Fibroblast of skin of left biceps (primary cell): ENCODE measurements at places on chromosomes 5 and 9.
A peak's percentile ranks its signal among the peaks of the same experiment; 100 is the strongest.

DNA sequence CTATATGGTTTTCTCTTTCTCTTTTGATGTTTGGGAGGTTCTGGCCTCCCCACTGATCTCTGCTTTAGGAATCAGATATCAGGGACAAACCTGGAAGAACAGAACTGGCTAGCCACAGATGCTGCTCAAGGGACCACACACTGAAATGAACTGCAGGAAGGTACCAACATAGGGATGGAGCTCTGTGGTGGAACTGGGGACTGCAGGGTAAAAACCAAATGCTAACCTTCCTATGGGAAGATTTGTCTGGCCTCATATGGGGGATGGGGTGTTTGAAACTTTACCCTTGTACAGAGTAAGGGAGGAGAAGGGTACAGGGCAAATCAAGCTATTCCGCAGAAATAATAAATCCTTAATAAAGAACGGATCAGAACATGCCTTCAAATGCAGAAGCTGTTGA lies 49.4 kb downstream of the ELOVL7 start:
- DNase-seq: no peak

DNA sequence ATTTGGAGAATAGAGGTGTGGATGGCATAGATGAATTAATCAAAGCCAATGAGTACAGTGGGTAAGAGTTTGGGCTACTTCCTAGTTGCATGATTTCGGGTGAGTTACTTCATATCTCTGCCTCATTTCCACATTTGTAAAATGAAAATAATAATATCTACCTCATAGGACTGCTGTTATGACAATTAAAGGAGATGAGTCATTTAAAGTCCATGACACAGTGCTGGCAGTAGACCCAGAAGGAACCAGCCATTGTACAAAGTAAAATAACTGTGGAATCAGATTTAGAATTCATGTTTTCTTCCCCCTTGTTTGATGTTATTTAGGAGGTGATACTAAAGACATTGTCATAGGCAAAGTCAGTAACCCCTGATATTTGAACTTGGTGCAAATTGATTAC lies 139.5 kb upstream of the SLC27A6 start:
- peak; percentile 45 for DNase-seq

DNA sequence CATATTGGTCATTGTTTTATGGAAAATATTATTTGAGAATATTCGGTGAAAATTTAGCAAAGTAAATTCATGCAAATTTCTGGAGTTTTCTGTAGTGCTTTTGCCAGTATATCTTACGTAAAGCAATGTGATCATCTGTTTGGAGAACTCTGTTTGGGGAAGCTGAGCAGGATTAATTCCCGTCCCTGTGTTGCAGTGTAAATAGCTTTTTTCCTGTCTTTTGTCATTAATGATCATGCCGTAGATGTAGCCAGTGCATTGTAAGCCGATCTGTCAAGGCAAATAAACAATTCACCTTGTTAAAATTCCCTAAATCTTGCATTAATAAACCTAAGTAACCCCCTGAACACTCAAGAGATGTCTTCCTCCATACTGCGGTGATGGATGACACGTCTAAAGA lies 39.2 kb downstream of the PPIC start:
- DNase-seq: no peak

DNA sequence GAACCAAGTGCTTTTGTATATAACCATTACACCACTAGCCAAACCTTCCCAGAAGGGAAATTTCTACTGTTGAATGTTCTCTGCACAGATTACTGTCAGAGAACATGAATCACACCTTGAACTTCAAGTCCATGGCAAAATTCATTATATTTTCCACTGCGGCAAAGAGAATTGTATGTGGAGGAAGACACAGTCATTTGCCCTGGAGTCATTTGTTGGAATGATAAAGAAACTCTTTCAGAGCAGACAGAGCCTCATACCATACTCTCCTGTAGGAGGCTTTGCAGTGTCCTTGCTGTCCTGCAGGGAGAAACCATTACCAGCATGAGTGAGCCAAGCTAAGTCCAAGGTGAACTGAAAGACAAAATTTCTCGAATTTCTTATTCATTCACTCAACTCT lies 369.0 kb downstream of the ARHGEF28 start:
- DNase-seq: no peak

DNA sequence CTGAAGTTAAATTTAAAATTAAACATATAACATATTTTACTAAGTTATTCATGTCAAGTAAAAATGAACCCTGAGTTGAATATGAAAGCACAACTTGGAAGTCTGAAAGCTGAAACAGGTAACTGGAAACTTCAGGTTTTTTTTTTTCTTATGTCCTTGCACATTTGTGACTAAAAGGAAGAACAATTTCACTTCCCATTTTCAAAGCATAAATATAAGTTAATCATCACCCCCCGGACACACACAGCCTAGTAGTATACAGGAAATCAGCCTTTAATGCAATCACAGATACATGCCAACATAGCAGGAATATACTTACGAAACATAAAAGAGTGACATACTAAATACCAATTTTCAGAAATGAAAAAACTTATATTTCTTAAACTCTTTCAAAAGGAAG lies 225.9 kb downstream of the RFX3 start:
- no peak for DNase-seq

GRCh38 chr9:102497709-102498108 lies 497.4 kb upstream of the CYLC2 start:
- DNase-seq: no peak

DNA sequence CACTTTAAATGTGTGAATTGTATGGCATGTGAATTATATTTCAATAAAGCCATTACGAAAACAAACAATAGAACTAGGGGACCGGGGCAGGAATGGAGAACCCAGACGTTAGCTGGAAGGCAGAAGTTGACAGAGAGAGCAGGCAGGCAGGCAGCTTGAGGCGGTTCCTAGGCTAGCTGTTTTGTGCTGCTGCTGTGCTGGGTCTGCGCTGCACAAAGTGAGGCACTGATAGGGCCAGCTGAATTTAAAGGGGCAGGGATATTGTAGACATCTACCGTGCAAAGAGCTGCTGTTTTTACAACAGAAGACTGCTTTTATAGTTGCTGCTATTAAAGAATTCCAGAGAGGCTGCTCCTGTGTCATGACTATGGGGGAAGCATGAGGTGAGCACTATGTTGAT lies 21.6 kb upstream of the MIER3 start:
- no peak for DNase-seq

DNA sequence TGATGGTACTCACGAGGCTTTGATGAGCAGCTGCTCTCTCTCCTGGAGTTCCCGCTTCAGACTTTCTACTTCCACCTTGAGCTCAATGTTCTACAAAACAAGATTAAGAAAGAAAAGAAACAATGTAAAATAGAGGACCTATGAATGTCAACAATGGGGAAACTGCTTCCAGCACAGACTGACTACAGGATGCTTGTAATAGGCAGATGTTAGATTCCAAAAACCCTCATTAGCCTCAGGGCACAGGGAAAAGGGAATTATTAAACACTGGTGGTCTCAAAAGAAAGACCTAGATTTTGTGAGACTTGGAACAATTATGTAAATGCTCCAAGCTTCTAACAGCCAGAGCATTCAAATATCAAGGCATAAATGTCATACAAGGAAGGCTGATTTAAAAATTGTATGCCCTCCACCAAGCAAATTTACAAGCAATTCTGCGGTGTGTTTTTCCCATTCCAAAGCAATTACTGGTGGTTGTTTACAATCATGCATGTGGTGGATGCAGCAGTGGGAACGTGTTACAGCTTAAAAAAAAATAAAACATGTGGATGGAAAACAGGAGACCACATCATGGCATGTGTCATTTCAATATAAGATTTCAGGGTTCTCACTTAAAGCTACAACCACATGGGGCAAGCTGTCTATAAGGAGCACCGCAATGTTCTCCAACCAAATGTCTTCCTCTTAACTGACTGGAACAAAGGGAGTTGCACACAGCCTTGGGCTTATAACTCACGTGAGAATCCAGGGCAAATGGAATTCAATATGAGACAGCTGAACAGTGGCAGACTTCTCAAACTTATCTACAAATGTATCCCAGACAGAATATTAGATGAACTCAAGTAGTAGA lies 34.0 kb downstream of the CDK5RAP2 start:
- no peak for DNase-seq

GRCh38 chr5:95810305-95811125 lies 12.0 kb downstream of the GLRX start:
- no peak for DNase-seq

- DNase-seq: no peak
Measured at GRCh38 chr9:4654538-4654937, 7.6 kb upstream of the PLPP6 start.

DNA sequence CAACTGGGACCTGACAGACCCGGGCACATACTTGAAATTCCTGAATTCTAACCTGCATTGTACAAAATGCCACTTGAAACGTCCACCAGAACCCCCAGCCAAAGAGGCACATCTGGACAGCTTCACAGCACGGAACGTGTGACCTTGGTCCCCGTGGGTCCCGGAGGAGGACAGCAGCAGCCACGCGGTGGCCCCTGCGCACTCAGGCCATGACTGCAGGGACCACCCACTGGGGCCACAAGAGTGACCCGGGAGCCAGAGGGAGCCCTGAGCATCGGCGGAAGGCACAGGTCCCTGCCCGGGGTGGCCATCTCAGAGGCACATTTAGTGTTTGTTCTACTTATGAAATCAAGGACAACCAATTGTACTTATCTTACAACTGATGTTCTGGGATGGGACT lies 2.1 kb upstream of the SNAPC4 start:
- DNase-seq: no peak

- DNase-seq: no peak
Measured at GRCh38 chr5:153636670-153637451, 146.4 kb downstream of the GRIA1 start.

GRCh38 chr9:16912197-16912596 lies 41.7 kb upstream of the BNC2 start:
- no peak for DNase-seq

- DNase-seq: no peak
Measured at GRCh38 chr5:116848954-116849581, 274.4 kb upstream of the SEMA6A start.

DNA sequence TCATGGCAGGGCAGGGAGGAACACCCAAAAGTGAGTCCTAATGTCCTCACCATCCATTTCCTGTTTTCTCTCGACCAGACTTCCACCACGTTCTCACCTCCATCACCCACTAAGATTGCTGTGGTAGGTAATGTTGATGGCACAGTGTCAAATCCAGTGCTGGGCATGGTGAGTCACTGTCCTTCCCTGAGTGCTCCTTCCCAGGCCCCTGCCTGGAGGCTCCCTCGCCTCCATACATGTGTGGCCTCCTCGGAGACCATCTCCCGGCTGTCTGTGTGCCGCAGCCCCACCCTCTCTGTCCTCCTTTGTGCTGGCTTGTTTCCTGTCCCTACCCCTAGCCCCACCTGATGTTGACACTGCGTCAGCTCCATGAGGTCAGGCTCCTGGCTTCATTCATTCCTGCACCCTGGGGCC lies 177.5 kb downstream of the SYK start:
- DNase-seq: no peak

GRCh38 chr5:88743231-88743834 lies 139.7 kb downstream of the MEF2C start:
- no peak for DNase-seq

GRCh38 chr5:126647071-126647470 lies 46.3 kb downstream of the PHAX start:
- no peak for DNase-seq

DNA sequence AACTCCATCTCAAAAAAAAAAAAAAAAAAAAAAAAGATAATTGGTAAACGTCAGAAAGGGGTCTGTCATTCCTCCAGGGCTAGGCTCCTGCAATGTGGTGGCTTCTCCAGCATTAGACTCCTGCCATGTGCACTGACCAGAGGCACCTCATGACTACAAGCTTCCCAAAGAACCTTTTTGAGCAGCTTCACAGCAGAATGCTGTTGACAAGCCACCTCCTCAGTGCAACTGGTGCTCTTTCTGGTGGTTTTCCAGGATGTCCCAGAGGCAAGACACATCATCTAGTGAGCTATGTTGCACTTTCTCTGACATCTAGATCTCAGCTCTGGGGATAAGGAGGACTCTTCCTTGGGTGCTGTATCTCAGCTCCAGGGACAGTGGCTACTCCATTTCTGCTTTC lies 11.6 kb downstream of the RPL37 start:
- no peak for DNase-seq

DNA sequence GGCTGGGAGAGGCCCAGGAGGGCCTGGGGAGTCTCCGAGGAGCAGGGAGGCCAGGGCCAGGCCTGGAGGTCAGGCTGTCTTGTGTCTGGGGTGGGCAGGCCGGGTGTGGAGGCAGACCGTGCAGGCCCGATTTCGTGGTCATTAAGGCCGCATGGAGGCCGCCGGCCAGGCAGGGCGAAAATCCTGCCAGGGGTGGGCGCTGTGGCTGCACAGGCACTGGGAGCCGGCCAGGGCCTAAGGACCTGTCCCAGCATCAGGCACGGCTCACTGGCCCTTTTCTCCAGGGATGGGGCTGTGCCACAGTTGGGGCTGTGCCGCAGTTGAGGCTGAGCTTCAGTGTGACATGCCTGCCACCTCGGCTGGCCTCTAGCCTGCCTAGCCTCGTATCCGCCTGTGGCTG lies 35.9 kb downstream of the ASS1 start:
- no peak for DNase-seq

GRCh38 chr5:5645198-5645597 lies 222.7 kb downstream of the ICE1 start:
- no peak for DNase-seq

- DNase-seq: no peak
Measured at GRCh38 chr5:72790186-72790585, 26.3 kb upstream of the TNPO1 start.

DNA sequence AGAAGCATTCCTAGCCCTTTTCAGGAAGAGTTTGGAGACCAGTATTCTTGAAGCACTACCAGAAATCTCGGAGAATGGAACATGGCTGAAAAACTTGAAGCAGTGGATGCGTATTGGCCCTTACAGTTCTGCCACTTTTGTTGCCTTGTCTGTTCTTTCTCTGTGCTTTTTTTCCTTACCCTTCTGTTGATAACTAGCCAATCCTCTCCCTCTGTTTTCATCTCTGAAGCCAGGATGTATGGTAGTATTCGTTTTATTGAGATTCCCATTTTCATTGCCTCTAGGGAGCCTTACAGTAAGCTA lies 564 bp upstream of the CCNH start:
- no peak for DNase-seq
